Stimulated activated CD4-positive, alpha-beta T cell treated with anti-CD3 and anti-CD28 coated beads, Interleukin-4, amount 100 ng/mL, for 1 hour (primary cell): ENCODE measurements at places on chromosomes 2 and 18.

DNA sequence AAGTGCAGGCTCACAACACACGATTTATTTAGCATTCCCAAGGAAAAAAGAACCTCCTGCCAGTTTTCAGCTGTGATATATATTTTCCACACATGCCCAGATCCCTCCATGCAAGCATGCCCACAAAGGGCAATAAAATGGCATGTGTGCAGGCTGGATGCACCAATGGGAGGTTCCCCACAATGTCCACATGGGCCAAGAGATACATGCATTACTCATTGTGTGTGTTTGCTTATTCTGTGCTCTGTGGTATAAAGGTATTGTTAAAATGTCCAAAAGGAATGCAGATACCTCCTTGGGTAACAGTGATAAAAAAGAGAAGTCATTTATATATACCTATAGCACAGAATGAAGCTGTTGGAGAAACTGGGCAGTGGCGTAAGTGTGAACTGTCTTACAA lies 207.4 kb downstream of the FHOD3 start:
- DNase-seq, result no peak

DNA sequence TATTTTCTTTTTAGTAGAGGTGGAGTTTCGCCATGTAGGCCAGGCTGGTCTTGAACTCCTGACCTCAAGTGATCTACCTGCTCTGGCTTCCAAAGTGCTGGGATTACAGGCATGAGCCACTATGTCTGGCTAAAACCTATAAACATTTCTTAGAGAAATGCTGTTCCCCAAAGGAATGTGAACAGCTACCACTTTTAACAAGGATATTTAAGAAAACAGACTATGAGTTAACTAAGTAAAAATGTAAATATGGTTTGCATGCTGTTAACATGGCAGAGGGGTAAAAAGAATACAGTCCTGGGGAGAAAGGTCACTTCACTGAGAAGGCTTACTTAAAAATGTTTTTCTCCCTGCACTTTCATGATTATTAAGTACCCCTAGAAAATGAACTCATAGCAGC lies 57.1 kb downstream of the SLC16A14 start:
- no peak for DNase-seq

GRCh38 chr2:233419602-233420391 lies 65.5 kb downstream of the DGKD start:
- peak; percentile 31 for DNase-seq

DNA sequence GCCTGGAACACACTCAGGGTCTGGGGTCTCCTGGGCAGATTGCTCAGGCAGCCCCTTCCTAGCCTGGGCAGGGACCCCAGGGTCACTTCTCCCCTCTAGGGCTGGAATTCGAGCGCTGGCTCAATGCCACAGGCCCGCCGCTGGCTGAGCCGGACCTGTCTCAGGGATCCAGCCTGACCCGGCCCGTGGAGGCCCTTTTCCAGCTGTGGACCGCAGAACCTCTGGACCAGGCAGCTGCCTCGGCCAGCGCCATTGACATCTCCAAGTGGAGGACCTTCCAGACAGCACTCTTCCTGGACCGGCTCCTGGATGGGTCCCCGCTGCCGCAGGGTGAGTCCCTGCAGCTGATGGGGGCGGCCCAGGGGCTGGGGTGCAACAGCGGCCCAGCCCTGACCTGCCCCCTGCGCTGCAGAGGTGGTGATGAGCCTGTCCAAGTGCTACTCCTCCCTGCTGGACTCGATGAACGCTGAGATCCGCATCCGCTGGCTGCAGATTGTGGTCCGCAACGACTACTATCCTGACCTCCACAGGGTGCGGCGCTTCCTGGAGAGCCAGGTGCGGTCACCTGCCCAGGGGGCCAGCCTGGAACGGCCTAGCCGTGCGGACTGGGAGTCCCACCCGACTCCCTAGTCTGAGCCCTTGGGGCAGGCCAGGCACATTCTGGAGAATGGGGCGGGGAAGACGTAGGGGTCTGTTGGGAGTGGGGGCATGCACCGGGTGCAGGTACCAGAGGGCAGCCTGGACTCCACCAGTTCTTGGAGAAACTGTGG lies 8.3 kb downstream of the RNPEPL1 start:
- no peak for DNase-seq

DNA sequence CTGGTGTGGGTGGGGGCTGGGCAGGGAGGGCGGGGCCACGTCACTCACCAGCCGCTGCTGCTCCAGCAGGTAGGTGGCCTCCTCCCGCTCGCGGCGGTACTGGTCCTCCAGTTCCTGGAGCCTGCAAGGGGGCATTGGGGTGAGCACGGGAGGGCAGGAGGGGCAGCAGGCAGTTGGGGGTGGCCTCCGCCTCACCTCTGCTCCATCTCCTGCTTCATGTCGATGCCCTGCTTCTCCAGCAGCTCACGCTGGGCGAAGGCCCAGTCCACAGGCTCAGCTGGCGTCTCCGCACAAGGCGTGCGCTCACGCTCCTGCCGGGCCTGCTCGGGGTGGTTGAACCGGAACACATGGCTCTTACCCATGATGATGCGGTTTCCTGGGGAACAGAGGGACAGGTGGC lies 57.0 kb downstream of the KIF1A start:
- no peak for DNase-seq

DNA sequence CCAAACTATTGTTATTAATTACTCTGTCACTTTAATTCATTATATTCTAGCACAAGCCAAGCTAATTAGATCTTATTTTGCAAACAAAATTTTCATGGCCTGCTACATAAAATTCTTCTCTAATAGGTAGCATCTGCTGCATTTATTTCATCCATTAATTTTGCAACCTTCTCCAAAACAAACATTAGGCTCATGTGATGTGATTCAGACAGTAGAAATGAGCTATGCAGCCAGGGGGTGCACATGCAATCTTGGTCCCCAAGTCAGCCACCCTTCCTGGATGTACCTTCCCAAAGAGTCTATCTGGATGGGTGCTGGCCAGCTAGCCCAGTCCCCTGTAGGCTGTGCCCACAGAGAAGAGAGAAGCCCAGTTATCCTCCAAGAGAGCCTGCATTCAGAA lies 242.1 kb upstream of the OSR1 start:
- DNase-seq, result no peak

DNA sequence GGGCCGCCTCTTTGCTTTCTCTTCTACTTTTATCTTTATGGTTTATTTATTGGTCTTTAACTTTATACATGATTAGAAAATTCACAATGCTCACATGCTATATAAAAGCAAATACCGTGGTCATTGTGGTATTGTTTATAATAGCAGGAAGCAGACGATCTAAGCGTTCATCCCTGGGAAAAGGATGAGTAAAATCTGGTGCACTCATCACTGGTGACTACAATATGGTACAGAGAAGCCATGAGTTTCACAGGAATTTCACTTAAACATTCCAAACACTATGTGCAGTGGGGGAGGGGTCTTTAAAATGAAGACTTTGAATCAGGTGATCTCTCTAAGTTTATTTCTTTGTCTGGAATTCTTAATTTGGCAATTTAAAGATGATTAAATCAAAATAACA lies 97.9 kb downstream of the SCN3A start:
- DNase-seq, result no peak

- no peak for DNase-seq
Observed at GRCh38 chr2:17912266-17912691, 33.8 kb downstream of the KCNS3 start.

- no peak for DNase-seq
Observed at GRCh38 chr18:9683418-9684396, 24.4 kb upstream of the RAB31 start.

DNA sequence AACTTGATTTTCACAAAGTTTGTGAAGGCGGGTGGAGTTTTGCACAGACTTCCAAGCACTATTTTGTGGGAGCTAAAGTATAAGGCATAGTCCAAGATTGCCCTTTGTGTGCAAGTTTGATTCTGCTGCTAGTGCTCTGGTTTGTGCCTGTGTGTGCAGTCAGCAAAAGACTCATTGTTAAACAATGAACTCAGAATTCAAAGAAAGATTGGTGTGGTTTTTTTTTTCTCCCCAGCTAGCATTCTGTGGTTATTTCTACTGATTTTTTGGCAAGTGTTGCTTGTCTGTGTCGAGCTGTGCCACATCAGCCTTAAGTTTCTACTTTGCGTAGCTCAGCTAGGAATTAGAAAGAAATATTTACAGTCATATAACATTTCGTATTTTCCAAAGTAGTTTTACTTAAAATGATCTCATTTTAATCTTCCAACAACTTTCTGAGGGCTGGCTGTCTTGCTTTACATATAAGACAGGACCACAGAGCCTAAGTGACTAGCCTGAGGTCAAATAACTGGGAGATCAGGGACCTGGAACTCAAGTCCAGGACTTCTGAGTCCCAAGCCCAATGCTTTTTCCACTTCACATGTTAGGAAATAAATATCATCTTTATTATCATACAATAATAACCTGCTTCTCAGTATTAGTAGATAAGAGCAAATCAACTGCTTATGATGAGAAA lies 69.8 kb downstream of the BABAM2 start:
- no peak for DNase-seq

- DNase-seq, result no peak
Observed at GRCh38 chr2:98893911-98894321, 42.1 kb downstream of the CRACDL start.

- no peak for DNase-seq
Observed at GRCh38 chr18:31102941-31103340, 720 bp upstream of the DSC2 start.

DNA sequence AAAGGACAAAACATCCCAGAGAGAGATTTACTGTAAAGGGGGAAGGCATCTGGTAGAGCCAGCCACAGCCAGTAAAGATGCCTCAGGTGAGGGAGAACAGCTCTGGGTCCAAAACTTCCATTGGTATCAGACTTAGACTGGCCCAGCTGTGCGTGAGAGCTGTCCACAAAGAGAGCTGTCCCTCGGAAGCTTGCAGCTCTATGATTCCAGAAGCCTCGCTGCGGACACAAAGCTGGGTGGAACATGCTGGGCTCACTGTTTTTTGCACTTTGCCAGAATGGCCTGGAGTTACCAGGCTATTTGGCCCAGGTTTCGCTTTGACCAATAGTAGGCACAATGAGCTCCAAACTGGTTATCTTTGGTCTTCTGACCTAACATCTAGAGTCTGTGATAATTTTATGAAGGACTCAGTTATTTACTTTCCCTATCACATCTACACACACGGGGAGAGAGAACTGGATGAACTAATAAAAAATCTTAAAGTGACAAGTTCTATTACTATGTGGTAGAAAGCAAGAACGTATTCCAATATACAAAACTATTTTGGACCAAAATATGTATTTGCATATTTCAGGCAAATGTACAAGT lies 101.9 kb downstream of the DNER start:
- no peak for DNase-seq

- no peak for DNase-seq
Observed at GRCh38 chr2:185998562-185999070, 260.0 kb downstream of the FSIP2 start.

DNA sequence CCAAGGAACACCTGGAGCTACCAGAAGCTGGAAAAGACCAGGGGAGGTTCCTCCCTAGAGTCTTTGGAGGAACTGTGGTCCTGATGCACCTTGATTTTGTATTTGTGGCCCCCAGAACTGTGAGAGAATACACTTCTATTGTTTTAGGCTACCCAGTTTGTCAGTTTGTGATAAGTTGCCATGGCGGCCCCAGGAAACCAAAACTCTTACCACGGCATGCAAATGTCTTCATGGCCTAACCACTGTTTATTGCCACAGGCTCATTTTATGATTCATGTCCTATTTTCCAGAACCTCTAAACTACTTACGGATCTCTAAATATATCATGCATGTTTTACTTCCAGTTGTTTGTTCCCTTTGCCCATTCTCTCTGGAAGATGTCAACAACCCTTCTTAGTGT lies 1250.7 kb upstream of the FAM98A start:
- no peak for DNase-seq
